ENCODE measurements at places on chromosomes 3 and 15.

DNA sequence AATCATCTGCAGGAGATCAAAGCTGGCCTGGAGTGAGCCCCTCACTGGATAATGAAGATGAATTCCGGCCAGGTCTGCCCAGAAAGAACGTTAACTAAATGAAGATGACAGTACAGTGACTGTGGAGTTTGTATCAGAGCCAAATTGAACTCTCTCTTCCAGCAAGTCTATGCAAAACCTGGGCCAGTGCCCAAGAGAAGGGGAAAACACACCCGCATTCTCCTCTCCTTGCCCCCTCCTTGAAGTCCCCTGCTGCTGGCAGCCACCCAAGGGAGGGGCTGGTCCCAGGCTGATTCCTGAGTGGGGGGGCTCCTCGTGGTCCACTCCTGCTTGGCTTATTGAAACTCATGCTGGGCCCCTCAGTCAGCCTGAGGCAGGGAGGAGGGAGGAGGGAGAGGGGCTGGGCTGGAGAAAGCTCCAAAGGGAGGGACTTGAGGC is 155.7 kb downstream of the RAB11A start:
- no peak for DNase-seq
- H3K27ac ChIP-seq = no peak overlapping the region
- no peak overlapping the region for H3K4me3 ChIP-seq
- no peaks in the 10 kb centered on the region for H3K27me3 ChIP-seq
- no peaks in the 10 kb centered on the region for H3K4me1 ChIP-seq

DNA sequence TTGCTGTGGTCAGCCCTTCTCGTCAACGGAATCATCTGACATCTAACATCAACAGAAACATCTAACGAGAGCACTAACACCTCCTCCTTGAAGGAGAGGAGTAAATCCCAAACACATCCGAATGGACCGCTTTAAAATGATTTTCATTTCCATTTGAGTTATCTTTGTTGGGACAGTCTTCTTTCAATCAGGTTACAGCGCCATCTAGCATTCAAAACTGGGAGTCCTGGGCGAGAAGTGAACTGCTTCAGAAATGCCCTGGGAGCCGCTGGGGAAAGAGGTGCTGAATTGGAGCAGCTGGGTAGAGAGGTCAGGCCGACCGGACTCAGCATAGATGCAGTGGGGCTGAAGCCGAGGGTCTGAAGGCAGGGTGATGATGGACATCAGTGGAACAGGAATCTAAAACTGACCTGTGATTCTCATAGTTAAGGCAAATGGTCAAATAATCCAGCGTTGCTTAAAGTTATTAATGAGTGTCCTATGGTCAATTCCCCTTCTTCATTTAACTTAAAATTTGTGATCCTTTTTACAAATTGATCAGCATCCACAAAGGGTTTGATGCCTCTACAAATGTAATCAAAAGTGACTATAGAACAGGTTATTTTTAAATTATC is 170.0 kb upstream of the NDN start:
- H3K4me1 ChIP-seq = no peaks in the 10 kb centered on the region
- no peaks in the 10 kb centered on the region for H3K36me3 ChIP-seq
- no peak overlapping the region for H3K27ac ChIP-seq

- no peak overlapping the region for H3K27ac ChIP-seq
- no peak overlapping the region for H3K4me3 ChIP-seq
- H3K4me1 ChIP-seq = no peaks in the 10 kb centered on the region
- no peaks in the 10 kb centered on the region for H3K27me3 ChIP-seq
- no peak for DNase-seq
- no peaks in the 10 kb centered on the region for H3K36me3 ChIP-seq
Observed at GRCh38 chr3:22951910-22952309, 251.2 kb upstream of the UBE2E2 start.

- H3K4me1 ChIP-seq = peaks cover 25% of the 10 kb centered on the region
- H3K4me3 ChIP-seq = no peak overlapping the region
- no peaks in the 10 kb centered on the region for H3K27me3 ChIP-seq
Observed at GRCh38 chr15:40243126-40243810, 4.4 kb downstream of the PAK6 start.

DNA sequence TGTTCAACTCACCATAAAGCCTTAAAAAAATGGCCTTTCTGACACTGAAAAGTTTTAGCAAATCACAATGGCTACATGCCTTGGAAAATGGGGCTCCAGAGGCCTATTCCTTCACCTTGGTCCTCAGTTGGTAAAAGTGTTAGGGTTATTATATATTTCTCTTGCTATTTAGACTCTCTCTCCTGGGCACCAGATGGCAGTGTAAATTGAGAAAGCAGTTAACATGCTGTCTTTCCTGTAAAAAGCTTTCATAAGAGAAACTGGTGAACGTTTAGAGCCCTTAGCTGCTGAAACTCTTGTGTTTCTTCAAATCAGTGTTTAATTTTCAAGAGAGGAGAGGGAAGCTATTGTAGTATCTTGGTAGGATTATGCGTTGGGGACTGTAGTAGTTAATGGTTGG is 89.9 kb downstream of the LRTM1 start:
- no peak overlapping the region for H3K27ac ChIP-seq
- no peak overlapping the region for H3K4me3 ChIP-seq
- no peaks in the 10 kb centered on the region for H3K27me3 ChIP-seq
- H3K36me3 ChIP-seq = no peaks in the 10 kb centered on the region

DNA sequence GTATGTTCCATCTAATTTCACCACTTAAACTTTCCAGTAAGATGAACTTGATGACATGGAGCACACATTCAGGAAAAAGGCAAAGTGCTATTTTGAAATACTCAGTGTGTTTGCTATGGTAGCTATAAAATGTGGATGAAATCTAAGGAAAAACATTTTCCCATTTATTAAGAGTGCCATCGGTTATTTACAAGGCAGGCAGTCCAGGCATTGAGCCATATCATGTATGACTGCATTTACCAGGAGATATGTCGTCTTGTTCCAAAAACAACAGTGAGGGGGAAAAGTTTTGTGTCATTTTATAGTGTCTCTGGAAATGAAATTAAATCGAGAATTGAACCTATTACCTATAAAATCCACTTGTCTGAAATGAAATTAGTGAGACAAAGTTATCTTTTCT is 13.7 kb downstream of the ANXA2 start:
- no peak for DNase-seq
- peaks cover 75% of the 10 kb centered on the region for H3K4me1 ChIP-seq
- H3K27ac ChIP-seq = no peak overlapping the region
- H3K27me3 ChIP-seq = no peaks in the 10 kb centered on the region

DNA sequence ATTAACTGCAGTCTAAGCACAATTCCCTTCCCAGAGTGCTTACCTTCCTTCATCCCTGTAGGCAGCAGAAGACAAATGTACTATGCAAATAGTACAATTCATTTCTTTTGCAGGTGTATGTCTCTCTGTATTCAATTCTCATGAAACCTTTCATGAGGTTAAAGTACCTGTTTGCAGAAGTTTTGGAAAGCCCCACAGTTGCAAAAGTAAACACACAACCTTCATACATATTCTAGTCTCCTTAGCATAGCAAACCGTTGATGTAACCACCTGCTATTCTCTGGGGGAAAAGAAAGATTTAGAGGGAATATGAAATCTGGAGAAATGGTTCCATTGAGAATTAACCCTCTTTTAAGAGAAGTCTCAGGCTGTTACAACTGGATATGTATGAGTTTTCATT is 200.3 kb upstream of the SUCLG2 start:
- H3K36me3 ChIP-seq = no peaks in the 10 kb centered on the region
- H3K27ac ChIP-seq = no peak overlapping the region
- H3K27me3 ChIP-seq = no peaks in the 10 kb centered on the region

GRCh38 chr3:40044487-40044886 is 235.1 kb downstream of the MYRIP start:
- H3K4me1 ChIP-seq = no peaks in the 10 kb centered on the region
- no peak overlapping the region for H3K4me3 ChIP-seq
- DNase-seq = no peak
- no peaks in the 10 kb centered on the region for H3K27me3 ChIP-seq
- H3K36me3 ChIP-seq = no peaks in the 10 kb centered on the region

- H3K27ac ChIP-seq = no peak overlapping the region
- H3K27me3 ChIP-seq = no peaks in the 10 kb centered on the region
- no peak overlapping the region for H3K4me3 ChIP-seq
- H3K36me3 ChIP-seq = no peaks in the 10 kb centered on the region
- no peak for DNase-seq
Observed at GRCh38 chr15:60982249-60982910, 246.7 kb downstream of the RORA start.

DNA sequence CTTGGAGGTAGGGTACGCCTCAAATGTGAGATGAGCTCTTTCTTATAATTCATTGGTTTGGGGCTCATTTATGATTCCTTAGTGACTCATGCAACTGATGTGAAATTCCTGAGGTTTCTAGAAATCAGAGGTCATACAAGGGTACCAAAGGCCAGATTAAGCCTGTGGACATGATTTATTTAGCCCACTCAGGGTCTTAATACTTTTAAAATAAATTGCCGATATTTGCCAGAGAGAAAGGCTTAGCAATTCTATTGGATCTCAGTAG is 289.0 kb downstream of the NEK10 start:
- H3K27ac ChIP-seq = no peak overlapping the region
- H3K27me3 ChIP-seq = no peaks in the 10 kb centered on the region

GRCh38 chr3:43512754-43513404 is 108.9 kb downstream of the ANO10 start:
- no peaks in the 10 kb centered on the region for H3K36me3 ChIP-seq
- H3K4me1 ChIP-seq = no peaks in the 10 kb centered on the region
- DNase-seq = no peak
- H3K4me3 ChIP-seq = no peak overlapping the region
- H3K27me3 ChIP-seq = no peaks in the 10 kb centered on the region
- no peak overlapping the region for H3K27ac ChIP-seq

DNA sequence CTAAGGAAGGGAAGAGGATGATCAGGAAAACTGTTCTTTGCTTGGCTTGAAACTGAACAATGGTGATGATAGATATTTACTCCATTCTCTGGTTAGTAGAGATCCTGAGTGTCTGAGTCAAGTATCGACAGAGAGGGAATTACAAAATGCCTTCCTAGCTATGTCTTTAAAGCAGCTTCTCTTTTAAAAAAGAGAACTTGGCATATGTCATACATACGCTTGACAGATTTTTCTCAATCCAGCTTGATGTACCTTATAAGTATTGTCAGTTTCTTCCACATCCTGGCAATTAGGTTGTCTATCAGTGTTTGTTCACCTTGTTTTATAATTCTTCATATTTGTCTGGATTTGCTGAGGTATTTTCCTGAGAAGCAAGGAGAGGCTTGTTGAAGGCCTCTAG is 5.0 kb upstream of the EPHB1 start:
- H3K4me3 ChIP-seq = no peak overlapping the region
- no peaks in the 10 kb centered on the region for H3K4me1 ChIP-seq
- DNase-seq = no peak
- H3K27me3 ChIP-seq = no peaks in the 10 kb centered on the region
- H3K36me3 ChIP-seq = no peaks in the 10 kb centered on the region

GRCh38 chr3:45596290-45596791 is 1.8 kb downstream of the LIMD1 start:
- no peak for DNase-seq
- H3K36me3 ChIP-seq = peaks cover 1% of the 10 kb centered on the region
- peaks cover 19% of the 10 kb centered on the region for H3K4me1 ChIP-seq
- no peak overlapping the region for H3K27ac ChIP-seq
- H3K4me3 ChIP-seq = peak overlapping the region; percentile 10
- H3K27me3 ChIP-seq = no peaks in the 10 kb centered on the region

DNA sequence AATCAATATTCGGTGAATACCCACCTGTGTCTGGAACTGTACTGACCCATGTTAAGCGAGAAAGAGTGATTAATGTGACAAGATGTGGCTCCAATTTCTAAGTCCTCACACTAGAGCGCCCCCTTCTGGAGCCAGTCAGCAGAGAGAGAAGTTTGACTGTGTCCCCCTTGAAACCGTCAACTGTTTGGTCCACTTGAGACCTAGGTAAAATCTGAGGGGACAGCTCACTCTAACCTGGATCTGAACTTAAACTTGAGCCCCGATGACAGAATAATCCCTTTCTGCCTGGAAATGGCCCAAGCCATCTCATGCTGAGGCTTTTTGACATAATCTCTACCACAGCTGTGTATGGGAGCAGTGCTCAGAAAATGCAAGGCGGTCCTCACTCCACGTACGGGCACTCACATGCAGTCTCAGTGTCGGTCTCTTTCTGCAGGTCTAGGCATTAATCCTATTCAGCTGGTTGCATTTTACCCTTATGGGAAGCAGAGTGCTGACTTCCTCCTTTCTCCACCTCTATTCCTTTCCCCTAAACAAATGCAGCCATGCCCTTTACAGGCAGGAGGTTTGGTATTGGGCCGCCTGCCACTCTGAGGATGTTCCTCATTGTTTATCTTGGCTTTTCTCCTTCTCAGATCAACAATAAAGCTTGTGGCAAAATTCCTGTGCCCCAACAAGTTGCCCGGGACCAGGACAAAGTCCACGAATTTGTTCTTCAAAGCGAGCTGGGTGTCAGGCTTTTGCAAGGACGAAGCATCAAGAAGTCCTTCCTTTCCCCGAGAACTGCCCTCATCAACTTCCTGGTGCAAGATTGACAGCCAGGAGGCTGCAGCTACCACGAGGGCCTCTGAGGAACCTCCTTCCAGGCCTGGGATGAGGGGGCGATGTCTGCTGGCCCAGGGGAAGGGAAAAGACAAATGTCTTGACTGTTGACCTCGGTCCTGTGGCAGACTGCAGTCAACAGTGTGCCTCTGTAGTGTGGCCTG is 47.5 kb upstream of the LIMD1 start:
- H3K4me1 ChIP-seq = no peaks in the 10 kb centered on the region
- no peak overlapping the region for H3K27ac ChIP-seq
- no peaks in the 10 kb centered on the region for H3K27me3 ChIP-seq
- H3K4me3 ChIP-seq = no peak overlapping the region
- DNase-seq = no peak

- H3K27ac ChIP-seq = no peak overlapping the region
- no peaks in the 10 kb centered on the region for H3K4me1 ChIP-seq
- H3K27me3 ChIP-seq = no peaks in the 10 kb centered on the region
- no peaks in the 10 kb centered on the region for H3K36me3 ChIP-seq
Observed at GRCh38 chr3:123303976-123304560, 102.3 kb downstream of the SEC22A start.

DNA sequence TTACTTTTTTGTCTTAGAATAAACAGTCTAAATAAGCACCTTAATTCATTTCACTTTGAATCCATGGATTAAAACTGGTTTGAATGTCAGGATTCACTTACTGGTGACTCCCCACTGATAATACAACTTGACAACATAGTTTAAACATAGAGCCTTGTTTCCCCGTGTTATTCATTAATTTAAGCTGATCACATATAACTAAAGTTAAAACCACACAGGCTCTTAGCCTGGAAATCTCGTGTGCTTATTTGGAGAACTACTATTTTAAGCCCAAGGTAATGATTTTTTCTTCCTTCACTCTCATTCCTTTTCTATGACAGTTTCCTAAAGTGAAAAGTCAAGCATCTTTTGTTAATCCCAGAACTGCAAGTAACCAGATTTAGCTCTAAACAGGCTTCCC is 64.2 kb downstream of the HACD2 start:
- H3K27ac ChIP-seq = no peak overlapping the region
- no peak overlapping the region for H3K4me3 ChIP-seq
- no peak for DNase-seq
- H3K4me1 ChIP-seq = no peaks in the 10 kb centered on the region
- peaks cover 2% of the 10 kb centered on the region for H3K36me3 ChIP-seq

DNA sequence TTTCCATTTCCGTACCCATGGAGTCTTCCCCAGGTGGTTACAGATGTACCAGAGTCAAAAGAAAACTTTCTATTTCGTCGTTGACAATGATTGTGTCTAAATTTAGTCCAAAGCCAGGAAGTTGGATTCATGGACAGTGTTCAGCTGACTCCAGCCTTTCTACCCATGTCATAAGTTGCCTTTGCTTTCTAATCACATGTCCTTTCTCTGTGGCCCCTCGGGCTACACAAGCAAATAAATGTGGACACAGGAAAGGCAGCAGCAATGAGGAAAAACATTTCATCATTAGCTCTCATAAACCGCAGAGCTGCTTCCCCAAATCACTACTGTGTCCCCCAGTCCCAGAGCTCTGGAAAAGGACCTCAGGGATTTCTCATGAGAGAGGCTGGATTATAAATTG is 82.0 kb downstream of the USF3 start:
- no peak overlapping the region for H3K27ac ChIP-seq
- no peak overlapping the region for H3K4me3 ChIP-seq
- no peak for DNase-seq
- no peaks in the 10 kb centered on the region for H3K4me1 ChIP-seq

All from Caco-2 (cell line).